ENCODE measurements at places on chromosomes 7 and 10. TPM values are rescaled to one million over a fixed set of nuclear protein-coding genes. Genes with fewer than 3 reads are reported as not detected.

CCDC3 gene
- total RNA-seq, result 10.2 TPM

- DNase-seq, result no peak
Measured at GRCh38 chr7:39681887-39682441, 58.6 kb downstream of the RALA start.

A1CF gene
- total RNA-seq, result not detected

FZD8 gene
- 20.4 TPM for total RNA-seq

- DNase-seq, result no peak
Measured at GRCh38 chr10:3926258-3926657, 141.2 kb upstream of the KLF6 start.

ATAD1 gene
- total RNA-seq, result 45.9 TPM

DNA sequence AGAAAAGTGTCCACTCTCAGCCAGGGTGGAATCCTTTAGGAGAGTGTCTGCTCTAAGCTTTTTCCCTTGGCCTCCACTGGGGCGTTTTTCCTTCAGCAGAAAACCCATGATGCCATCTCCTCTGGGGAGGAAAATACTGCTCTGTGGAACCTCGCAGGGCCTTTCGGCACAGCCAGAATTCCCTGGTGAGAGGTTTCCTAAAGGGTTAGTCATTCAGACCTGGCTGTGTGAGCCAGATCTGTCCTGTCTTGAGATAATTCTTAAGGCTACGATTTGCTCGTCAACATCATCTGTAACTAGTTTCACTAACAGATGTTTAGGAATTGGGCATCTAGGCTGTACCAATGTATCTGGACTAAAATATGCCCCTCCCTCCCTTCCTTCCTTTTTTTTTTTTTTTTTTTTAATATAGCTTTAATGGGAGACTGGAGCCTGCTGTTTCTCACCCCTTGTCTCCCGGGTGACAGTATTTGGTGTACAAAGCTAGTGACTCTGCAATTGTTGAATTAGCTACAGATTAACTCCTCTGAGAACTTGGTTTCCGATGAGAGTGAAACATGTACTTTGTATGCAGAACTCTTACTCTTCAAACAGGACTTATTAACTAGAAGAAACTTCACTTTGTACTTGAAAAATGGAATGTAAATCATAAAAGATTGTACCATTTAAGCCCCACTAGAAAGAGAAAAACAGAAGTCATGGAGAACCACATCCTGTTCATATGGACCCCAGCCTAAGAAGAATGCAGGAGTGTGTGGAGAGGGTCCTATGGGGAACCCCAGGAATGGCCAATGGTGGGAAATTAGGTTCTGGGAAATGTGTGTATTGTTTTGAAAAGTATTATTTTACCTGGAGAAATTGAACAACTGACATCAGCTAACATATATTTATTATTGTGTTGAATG is 230.9 kb downstream of the CAMK1D start:
- DNase-seq, result no peak

GRCh38 chr7:22181663-22182062 is 175.3 kb downstream of the RAPGEF5 start:
- DNase-seq, result no peak

- no peak for DNase-seq
Measured at GRCh38 chr7:4472728-4473127, 209.4 kb upstream of the FOXK1 start.

AUTS2 gene
- total RNA-seq, result 56.0 TPM

DNA sequence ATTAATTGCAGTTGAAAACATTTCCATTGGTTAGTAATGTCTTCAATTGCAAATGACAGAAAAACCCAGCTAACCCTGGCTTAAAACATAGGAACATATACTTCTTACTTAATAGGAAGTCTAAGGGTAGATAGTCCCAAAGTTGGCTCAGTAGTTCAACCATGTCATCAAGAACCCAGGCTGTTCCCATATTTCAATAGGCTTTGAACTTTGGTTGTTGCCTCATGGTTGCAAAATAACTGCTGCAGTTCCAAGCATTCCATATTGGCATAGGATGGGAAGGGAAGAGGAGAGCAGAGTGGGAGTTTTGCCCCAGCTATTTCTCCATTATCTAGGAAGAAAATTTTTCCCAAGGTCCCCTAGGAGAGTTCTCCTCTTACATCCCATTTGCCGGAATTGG is 81.4 kb upstream of the EEPD1 start:
- no peak for DNase-seq

- DNase-seq, result no peak
Measured at GRCh38 chr7:84735011-84735410, 451.8 kb downstream of the SEMA3D start.

DNA sequence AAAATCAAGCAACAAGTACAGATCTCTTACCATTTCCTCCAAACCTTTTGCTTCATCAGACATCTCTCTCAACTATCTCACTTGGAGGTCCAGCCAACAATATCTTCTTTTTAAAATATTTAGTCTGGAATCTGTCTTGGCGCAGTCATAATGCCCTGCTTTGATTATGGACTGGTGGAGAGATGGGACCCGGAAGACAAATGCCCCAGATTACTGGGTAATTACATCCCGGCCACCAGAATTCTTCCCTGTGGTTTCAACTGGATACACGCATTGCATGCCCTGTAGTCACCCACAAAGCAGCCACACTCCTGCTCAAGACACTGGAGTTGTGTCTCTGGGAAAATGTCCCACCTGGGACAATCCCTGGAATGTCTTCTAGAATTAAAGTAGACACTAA is 65.5 kb downstream of the BPGM start:
- no peak for DNase-seq

DNA sequence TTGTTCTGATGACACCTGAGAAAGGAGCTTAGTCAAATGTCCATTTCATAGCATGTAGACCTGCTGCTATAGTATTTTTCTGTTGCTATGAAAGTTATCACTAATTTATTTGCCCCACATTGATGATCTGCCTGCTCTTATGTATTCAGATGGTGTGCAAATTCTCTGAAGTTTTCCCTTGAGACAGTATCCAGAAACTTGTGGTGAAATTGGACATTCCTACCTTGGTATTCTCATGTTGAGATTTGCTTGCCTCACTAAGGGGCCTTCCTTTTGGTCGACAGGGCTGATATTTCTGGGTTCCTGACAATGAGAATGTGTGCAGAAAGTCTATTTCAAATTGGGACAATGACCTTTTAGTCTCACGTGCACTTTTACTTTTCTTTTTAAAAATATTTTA is 253.2 kb upstream of the FZD8 start:
- no peak for DNase-seq

- no peak for DNase-seq
Measured at GRCh38 chr7:82701949-82702348, 258.4 kb upstream of the CACNA2D1 start.

PIP gene
- not detected for total RNA-seq

- peak; percentile 56 for DNase-seq
Measured at GRCh38 chr10:110434489-110435096, 63.1 kb upstream of the DUSP5 start.

- DNase-seq, result no peak
Measured at GRCh38 chr7:47565640-47566250, 16.2 kb downstream of the TNS3 start.

ST7 gene
- 48.6 TPM for total RNA-seq

- peak; percentile 48 for DNase-seq
Measured at GRCh38 chr10:132848951-132849545, 63.1 kb upstream of the NKX6-2 start.

- no peak for DNase-seq
Measured at GRCh38 chr7:130560972-130561371, 69.1 kb downstream of the MEST start.

ATRNL1 gene
- total RNA-seq, result 0.93 TPM

- DNase-seq, result no peak
Measured at GRCh38 chr10:32556783-32557395, 110.9 kb downstream of the CCDC7 start.

- DNase-seq, result no peak
Measured at GRCh38 chr7:17444673-17445072, 146.2 kb downstream of the AHR start.

DNA sequence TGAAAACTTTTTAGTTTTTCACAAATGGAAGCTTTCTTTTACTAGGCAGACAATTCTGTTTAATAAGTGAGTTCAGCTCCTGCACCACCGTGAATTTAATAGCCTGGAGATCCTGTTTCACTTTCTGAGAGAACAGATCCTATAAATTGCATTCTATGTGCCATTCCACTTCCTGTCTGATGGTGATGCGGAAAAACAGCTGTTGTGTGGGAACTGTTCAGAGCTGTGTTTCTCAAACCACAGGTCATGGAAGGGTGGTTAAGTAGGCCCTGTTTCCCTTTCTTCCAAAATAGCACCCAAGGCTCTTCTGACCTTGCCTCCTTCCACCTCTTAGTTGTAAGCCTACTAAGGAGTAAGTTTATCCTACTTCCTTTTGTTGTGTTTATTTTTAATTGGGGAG is 97.2 kb upstream of the DKK1 start:
- DNase-seq, result no peak

WBP1L gene
- 49.0 TPM for total RNA-seq

DNA sequence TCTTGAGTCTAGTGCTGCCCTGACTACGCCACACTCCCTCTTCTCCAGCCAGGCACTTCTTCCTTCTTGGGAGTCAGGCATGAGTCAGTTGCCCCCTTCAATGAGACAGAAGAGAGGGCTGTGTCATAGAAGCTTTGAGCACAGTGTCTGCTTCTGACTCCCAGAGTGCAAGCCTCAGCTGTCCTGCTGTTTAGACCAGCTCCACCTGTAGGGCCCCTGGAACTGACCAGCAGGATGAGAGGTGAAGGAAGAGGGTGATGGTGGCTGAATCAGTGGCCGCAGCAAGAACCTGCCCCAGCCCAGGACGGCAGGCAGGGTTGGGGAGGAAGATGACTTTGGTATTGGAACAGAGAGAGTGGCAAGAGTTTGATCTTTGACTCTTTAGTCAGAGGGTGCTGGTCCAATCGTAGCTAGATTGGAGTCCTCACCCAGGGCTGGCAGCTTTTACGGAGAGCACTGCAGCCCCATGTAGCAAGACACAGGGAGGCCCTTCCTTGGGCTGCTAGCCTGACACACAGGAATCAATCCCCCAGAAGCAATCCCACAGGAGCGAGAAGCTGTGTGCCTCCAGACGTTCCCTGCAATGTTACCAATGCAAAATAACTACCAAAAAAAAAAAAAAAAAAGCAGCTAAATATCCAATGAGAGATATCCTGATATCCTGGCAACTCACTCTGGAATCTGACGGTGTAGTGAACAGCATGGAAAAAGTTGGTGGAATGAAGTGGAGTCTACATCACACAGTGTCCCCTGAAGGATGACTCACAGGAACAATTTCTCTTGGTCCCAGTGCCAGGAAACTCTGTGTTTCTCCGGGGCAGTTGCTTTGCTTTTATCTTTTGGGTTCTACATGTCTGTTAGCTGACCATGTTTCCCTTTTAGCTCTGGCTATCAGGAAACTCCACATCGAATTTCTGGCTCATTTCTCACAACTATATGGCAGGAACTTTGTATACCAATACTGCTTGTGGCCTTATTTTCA is 6.9 kb downstream of the C10orf62 start:
- no peak for DNase-seq

GRCh38 chr10:95431900-95432342 is 129.2 kb downstream of the SORBS1 start:
- no peak for DNase-seq

Data from upper lobe of right lung (tissue), 1 donor.